ENCODE measurements at places on chromosomes 5 and 9.

- DNase-seq = no peak
Observed at GRCh38 chr9:127087411-127087810, 35.0 kb downstream of the ANGPTL2 start.

DNA sequence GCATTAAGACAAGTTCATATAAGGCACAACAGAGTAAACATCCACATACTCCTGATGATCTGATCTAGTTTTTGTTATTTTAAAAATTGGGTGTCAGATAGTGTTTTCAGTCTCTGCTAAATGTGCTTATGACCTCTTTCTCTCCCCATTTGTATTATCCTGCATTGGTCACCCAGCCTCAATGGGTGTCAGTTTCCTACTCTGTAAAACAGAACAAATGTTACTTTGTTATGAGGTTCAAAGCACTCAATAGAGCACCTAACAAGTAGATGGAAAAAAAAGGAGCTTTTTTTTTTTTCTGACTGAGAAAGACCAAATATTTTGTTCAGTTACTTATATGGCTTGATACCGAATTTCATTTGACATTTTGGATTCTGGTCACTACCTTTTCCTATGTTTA lies 33.6 kb upstream of the RASGRF2 start:
- DNase-seq = no peak

DNA sequence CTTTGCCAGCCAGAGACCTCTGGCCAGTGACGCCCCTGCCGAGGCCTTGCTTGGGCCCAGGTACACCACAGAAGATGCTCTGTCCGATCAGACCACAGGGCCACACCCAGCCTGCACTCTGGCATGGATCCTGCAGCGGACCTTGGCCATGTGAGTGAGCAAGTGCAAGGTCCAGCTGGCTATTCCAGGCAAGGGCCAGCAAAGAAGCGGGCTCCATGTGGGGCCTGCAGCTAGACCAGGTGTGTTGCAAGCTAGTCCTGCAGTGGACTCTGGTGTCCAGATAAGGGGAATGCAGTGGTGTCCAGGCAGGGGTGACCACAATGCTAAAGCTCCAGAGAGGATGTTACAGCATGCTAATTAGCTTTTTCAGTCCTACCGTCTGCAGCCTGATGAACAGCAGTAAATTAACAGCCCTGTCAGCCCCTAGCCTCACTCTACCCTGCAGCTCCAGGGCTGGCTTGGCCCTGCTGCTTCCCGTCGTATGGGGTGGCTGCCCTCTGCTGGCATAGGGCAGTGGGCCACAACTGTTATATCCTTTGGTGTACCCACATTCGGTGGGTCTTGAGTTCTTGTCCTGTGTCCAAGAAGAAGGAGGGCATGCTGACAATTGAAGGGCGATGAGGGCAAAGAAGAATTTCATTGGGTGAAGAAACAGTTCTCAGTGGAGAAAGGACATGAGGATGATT lies 284.5 kb upstream of the POU5F2 start:
- DNase-seq = no peak

DNA sequence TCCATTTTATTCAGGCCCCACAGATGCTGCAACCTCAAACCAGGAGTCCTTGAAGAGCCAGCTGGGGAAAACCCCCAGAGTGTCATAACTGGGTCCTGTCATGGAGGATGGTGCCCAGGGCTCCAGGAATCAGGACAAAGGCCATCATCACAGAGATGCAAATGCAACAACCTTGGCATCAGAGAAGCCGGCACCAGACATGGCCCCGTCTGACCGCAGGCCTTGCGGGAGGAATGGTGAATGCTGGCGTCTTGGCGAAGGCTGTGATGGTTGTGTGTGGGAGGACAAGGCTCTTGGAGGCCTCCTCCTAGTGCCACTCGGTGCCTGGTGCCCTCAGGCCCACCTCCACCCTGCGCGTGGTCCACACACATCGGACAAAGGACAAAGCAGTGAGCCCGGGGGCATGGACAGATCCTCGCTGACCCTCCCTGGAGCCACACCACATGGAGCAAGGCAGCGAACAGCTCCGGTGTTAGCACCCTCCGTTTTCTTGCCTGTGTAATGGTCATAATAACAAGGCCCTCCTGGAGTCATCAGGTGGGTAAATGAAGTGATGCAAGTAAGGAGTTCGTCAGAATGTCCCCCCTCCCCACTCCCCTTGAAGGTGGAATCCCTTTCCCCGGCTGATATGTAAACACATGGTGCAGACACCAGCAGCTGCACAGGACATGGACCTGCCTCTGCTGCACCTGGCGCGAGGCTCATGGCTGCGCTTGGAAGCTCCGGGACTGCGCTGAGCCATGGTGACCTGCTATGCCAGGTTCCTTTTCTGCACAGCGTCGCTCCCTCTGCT lies 380.7 kb downstream of the IRX2 start:
- DNase-seq = no peak

- no peak for DNase-seq
Observed at GRCh38 chr5:28190011-28190410, 1151.6 kb upstream of the CDH9 start.

DNA sequence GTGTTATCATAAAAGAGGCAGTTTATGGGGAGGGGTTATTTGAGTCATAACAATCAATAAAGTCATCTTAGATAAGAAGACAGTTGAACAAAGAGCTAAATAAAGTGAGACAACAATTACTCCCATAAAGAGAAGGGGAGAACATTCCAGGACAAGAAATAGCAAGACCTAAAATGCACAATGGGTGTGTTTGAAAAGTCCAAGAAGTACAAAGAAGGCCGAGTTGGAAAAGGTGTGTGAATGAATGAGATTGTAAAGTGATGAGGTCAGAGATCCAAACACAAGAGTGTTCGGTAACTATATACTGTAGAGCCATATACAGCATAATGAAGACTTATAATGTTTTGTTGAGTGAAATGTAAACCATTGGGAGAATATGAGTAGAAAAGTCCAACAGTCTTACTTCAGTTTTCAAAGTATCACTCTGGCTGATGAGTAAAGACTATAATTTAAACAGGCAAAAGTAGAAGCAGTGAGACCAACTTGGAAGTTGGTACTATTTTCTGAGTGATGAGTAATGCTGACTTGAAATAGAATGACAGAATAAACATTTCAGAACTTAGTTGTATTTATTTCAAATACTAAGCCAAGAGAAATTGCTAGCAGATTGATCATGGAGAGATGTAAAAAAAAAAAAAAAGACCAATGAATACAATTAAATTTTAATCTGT lies 868.7 kb upstream of the CDH9 start:
- no peak for DNase-seq

- peak; percentile 33 for DNase-seq
Observed at GRCh38 chr5:134647750-134648424, 698 bp upstream of the SEC24A start.

GRCh38 chr9:10032166-10032565 lies 580.6 kb downstream of the PTPRD start:
- no peak for DNase-seq

GRCh38 chr5:175896301-175897040 lies 25.1 kb downstream of the CPLX2 start:
- DNase-seq = no peak

DNA sequence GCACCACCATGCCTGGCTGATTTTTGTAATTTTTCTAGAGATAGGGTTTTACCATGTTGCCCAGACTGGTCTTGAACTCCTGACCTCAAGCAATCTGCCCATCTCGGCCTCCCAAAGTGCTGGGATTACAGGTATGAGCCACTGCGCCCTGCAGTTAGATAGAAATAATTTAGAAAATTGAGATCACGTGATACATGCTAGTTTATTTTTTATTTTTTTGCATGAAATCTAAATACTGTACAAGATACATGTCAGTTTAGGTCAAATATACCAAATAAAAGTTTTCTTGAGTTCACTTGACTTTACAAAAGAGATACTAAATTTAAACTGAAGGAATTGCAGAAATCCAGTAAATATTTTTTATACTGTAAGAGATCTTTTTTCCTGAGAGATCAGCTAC lies 304.2 kb downstream of the YTHDC2 start:
- no peak for DNase-seq

GRCh38 chr9:33265211-33265865 lies 489 bp downstream of the CHMP5 start:
- no peak for DNase-seq

- no peak for DNase-seq
Observed at GRCh38 chr5:141192110-141192725, at the start of gene PCDHB10. Gene PCDHB10 (plus strand): TSS chr5:141192353. CDS start chr5:141192553, 200 bp downstream.

DNA sequence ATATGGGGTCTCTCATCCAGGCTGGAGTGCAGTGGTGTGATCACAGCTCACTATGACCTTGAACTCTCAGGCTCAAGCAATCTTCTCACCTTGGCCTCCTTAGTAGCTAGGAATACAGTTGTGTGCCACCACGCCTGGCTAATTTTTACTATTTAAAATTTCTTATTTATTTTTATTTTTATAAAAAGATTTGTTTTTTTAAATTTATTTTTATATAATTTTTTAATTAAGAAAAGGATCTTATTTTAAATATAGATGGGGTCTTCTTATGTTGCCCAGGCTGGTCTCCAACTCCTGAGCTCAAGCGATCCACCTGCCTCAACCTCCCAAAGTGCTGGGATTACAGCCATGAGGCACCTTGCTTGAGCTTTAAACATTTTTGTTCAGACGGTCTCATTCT lies 2.4 kb upstream of the ZCCHC7 start:
- no peak for DNase-seq

- DNase-seq = no peak
Observed at GRCh38 chr5:36363101-36363500, 61.4 kb upstream of the RANBP3L start.

All from T-helper 2 cell treated with Interferon-gamma antibody and Interleukin-4, amounts not matched to agents 5 μg/mL and 100 μg/mL, for 36 hours (primary cell).